ENCODE measurements at places on chromosomes 12 and 14. TPM values are rescaled to one million over a fixed set of nuclear protein-coding genes. Genes with fewer than 3 reads are reported as not detected.

RHOJ gene
- total RNA-seq, result 1.3 TPM

B3GNT4 gene
- total RNA-seq, result 0.29 TPM

PXMP2 gene
- total RNA-seq, result 36.6 TPM

WNT1 gene
- not detected for total RNA-seq

USP44 gene
- total RNA-seq, result not detected

FGF23 gene
- total RNA-seq, result not detected

SMCO2 gene
- 0.33 TPM for total RNA-seq

CFAP251 gene
- 5.2 TPM for total RNA-seq

JPH4 gene
- not detected for total RNA-seq

FAM177A1 gene
- total RNA-seq, result 21.4 TPM

All from H4 (cell line).